ENCODE measurements at places on chromosomes 2 and 18.

DNA sequence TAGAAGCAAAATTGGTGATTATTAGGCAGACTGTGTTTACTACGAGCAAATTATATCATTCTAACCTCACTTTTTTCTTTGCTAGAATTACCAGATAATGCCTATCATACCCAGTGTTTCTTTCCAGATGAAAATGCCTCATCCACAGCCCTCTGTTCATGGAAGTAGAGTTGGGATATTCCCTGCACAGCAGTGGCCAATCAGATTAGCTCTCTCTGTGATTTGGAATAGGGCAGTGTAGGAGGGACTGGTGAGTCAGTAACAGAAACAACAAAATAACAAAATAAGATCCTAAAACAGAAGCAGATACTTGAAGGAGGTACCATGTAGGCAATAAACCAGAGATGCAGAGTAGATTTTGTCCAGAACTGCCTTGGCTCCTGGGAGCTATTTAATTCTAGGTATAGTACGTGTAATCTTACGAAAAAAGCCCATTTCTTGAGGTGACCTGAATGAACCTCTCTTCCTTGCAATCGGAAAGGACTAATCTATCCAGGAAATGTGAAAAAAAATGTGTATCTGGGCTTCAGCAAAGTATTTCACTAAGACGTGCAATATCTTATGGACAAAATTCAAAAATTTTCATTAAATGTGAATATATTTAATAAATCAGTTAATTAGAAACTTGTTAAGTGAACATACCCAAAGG, 18.4 kb upstream of the TMEM17 start:
- DNase-seq = no peak

- peak; percentile 26 for DNase-seq
Measured at GRCh38 chr2:127644066-127645025, 1.6 kb upstream of the GPR17 start.

DNA sequence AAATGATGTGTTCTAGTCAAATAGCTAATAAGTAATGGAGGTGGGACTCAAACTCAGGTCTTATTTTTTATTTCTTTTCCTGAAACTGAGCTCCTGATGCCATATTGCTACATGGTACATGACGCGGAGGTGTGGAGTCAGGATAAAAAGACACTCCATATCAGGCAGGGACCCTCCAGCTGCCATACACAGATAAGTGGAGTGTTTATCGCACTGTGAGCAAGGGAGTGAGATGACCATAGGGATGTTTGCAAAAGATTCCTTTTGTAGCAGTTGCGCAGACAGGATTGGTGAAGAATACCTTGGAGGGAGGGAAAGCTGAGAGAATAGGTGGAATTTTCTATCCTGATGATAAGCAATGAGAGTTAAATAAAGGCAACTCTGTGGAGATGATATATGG, 657.2 kb downstream of the RNF144A start:
- no peak for DNase-seq

GRCh38 chr18:48100651-48101165, 170.2 kb upstream of the SMAD2 start:
- peak; percentile 71 for DNase-seq

DNA sequence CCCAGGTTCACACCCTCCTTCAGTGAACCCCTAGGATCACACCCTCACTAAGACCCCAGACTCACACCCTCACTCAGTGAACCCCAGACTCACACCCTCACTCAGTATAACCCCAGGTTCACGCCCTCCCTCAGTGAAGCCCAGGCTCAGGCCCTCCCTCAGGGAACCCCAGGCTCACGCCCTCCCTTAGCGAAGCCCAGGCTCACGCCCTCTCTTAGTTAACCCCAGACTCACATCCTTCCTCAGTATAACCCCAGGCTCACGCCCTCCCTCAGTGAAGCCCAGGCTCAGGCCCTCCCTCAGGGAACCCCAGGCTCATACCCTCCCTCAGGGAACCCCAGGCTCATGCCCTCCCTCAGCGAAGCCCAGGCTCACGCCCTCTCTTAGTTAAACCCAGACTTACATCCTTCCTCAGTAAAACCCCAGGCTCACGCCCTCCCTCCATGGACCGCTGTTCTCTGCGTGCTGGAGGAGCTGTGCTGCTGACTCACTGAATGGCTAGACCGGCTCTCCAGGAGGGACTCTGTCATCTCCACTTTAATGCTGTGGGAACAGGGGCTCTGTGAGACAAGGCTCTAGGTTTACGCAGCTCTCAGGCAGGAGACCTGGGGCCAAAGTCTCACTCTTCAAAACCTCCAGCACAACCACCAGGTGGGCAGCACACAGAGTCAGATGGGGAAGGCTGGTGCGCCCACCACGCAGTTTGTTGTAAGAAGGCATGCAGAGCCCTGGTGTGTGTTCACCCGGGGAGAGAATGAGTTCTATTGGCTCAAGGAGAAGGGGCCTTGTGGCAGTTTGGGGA, 506.9 kb upstream of the MYT1L start:
- no peak for DNase-seq

GRCh38 chr2:236642125-236642524, 72.5 kb downstream of the ACKR3 start:
- DNase-seq = no peak

GRCh38 chr18:2902327-2902726, 55.5 kb downstream of the EMILIN2 start:
- no peak for DNase-seq

- DNase-seq = no peak
Measured at GRCh38 chr18:48548011-48548771, 9.4 kb downstream of the CTIF start.

DNA sequence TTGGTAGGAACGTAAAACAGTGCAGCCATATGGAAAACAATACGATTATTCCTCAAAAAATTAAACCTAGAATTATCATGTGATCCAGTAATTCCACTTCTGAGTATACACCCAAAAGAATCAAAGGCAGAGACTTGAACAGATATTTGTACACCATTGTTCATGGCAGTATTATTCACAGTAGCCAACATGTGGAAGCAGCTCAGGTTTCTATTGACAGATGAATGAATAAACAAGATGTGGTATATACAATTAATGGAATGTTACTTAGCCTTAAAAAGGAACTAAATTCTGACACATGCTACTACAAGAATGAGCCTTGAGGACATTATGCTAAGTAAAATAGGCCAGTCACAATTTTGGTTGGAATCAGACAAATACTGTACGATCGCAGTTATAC, 14.2 kb upstream of the RTTN start:
- no peak for DNase-seq

DNA sequence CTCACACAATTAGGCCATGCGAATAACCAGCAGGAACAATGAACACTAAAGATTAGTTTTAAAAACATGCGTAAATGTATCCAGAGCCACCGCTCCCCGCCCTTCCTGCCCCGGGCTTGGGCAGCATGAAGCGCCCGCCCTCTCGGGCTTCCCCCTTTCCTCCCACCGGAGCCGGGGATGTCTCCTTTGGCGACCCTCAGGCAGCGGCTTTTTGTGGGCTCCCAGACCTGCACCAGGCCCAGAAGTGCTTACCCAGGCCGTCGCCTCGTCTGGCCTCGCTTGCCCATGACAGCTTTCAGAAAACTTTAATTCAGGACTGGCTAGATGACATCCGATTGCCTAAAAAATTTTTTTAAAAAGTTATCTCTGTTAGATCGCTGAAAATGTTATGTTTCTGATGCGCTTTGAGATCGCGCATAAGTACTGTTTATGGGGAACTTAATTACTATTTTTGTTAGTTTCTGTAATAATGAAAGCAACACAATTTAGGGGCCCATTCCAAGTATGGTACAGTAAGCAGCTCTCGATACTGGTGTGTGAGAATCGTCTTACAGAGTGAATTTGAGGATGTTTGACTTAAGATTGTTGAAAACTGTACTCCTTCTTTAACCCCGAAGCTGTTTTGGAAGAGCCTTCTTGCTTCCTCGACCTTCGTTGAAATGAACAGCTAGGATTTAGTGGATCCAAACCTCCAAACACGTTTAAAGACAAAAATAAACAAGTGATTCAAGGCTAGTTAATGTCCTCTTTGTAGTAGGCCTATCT, 1.1 kb downstream of the MAP3K20 start:
- peak; percentile 51 for DNase-seq

GRCh38 chr2:179711375-179711774, 150.0 kb downstream of the ZNF385B start:
- DNase-seq = no peak

DNA sequence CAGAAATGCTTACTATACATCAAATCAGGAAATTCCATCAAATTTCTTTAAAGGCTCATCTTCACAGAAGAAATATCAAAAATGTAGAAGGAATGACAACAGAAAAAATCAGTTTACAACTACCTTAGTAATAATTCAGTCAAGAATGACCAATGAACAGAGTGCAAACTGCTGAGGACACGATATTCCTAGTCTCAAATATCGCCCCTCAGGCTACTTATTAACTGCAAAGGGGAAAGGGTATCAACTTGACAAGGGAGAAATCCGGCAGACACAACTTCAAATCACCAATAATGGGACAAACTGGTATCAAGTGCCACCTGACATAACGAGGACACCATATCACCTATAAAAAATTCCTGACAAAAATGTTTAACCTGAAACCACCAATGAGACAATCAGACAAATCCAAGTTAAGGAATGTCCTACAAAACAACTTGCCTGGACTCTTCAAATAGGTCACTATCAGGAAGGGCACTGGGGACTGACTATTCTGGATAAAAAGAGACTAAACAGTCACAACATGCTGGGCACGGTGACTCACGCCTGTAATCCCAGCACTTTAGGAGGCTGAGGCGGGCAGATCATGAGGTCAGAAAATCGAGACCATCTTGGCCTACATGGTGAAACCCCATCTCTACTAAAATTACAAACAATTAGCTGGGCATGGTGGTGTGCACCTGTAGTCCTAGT, 12.8 kb downstream of the COX7A2L start:
- no peak for DNase-seq

DNA sequence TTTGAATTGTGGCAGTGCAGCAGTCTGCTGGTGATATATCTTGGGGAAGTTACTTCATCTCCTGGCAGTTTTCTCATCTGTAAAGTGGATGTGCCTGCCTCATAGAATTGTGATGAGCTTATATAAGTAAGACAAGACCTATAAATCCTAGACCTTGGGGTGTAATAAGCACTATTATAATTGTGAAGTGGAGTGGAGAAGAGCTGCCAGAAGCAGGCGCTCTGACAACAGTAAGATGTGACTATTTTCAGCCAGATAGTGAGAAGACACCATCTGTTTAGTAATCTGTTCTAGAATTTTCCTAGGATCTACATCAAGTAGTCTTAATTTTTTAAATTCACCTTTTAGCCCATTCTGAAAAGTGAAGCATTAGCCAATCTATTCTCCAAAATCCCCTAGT, 85.6 kb upstream of the TSPYL6 start:
- no peak for DNase-seq

GRCh38 chr2:148914463-148914862, 39.4 kb downstream of the KIF5C start:
- no peak for DNase-seq
